Camera-type eye (tissue), 1 donor: ENCODE measurements at places on chromosomes 2 and 18. TPM values are rescaled to one million over a fixed set of nuclear protein-coding genes. Genes with fewer than 3 reads are reported as not detected.

ABCG8 gene
- total RNA-seq: 0.27 TPM

KCNG2 gene
- 1.9 TPM for total RNA-seq

RGPD3 gene
- total RNA-seq: 1.3 TPM

TAF1B gene
- total RNA-seq: 46.5 TPM

BAZ2B gene
- 499 TPM for total RNA-seq

PLGLB2 gene
- total RNA-seq: 4.6 TPM

CROCC2 gene
- total RNA-seq: 0.16 TPM

IL1F10 gene
- total RNA-seq: not detected

REG3G gene
- not detected for total RNA-seq

AGXT gene
- total RNA-seq: not detected

PTPRN gene
- 22.0 TPM for total RNA-seq

GPC1 gene
- 51.4 TPM for total RNA-seq

PMS1 gene
- total RNA-seq: 47.7 TPM
